OCI-M1 (cell line): ENCODE measurements at places on chromosomes 13 and 19.

DNA sequence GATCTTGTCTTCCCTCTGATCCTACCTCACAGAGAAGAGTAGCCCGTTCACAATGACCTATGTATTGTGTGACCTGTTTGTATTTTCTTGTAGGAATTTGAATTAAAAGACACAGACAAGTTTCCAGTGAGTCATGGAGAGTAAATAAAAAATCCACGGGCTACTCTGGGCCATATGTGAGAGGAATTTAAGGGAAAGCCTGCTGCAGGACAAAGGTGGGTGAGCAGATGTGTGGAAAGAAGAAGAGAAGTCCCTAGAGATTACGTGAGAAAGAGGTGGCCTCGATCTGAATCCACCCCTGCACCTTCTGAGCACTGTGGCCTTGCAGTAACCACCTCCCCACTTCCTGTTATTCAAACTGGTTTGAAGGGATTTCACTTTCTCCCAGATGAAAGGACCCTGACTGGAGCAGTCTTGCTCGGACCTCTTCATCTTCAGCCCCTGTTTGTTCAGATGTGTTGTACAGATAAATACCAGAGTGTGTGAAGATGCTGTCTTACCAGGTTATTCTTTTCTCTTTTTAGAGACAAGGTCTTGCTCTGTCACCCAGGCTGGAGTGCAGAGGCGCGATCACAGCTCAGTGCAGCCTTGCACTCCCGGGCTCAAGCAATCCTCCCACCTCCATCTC lies 205.4 kb downstream of the PDS5B start:
- peak; percentile 16 for DNase-seq

- DNase-seq: no peak
Measured at GRCh38 chr13:113116206-113116800, 6.3 kb upstream of the F10 start.

- no peak for DNase-seq
Measured at GRCh38 chr19:45814166-45814780, 835 bp downstream of the RSPH6A start.

DNA sequence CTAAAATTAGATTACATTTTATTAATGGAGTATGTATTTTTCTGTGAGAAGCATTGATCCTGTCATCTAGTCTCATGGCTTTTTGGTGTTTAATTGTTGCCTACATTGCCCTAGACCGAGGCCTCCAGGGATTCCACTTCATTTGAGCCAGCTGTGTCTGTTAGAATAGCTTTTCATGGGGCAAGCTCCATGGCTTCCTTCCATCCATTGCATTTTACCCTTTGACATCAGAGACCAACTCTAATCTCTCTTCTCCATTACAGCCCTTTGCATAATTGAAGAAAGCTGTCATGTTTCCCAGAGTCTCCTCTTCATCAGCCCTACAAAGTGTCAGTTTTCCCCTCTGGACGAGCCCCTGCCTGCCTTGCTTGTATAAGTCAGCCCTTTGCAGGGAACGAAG lies 70.6 kb downstream of the MTUS2 start:
- DNase-seq: no peak

GRCh38 chr13:33119022-33119781 lies 103.0 kb downstream of the KL start:
- DNase-seq: no peak

DNA sequence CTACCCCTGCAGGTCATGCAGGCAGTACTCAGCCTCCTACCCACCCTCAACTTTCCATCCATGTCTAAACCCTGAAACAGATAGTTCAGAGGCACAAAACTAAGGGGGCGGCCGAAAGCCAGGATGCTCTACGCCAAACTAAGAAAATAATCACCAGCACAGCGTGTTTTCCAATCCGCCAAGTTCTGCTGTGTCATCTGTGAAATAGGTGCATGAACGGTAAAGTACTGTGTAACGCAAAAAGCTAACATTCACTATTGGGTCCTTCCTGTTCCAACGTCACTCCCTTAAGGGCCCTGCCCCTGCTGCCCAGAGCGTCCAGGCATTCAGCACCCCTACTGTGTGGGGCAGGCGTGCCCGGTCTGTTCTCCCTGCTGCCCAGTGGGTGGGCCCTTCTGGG lies 12.2 kb upstream of the TIMM44 start:
- DNase-seq: no peak

DNA sequence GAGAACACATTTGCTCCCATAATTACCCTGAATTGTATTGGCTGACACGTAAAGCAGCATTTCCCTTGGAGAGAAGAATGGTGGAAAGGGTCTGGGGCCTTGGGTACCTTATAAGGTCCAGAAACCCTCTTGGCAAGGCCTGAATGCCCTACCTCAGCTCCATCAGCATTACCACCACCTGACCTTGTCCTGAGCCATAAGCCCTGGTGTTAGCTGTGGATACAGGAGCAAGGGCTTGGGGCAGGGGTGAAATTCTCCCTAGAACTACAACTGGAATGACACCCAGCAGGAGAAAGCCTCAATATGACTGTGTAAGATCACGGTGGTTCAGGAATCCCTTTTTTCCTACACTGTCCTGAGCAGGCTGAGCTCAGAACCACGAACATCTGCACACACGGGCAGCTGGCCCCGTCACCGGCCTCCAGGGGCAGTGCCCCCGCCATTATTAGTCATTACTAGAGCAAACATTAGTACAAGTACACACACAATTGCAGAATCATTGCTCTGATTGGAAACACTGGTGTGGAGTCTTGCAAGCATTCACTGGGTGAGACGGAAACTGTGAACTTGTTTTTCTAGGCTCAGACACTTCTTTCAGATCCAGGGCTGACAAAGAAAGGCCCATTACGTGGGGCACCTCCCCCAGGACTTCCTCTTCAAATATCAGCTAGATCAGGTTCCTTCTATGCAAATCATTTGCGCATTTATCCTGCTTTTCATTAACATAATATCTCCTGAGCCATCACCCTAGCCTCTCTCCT lies 26.8 kb upstream of the MTIF3 start:
- peak; percentile 35 for DNase-seq
